ENCODE measurements at places on chromosomes 1 and 21. TPM values are rescaled to one million over a fixed set of nuclear protein-coding genes. Genes with fewer than 3 reads are reported as not detected.

Gene PRAMEF33
- not detected for total RNA-seq

Gene PRAMEF20
- total RNA-seq, result not detected

Gene RYR2
- 8.4 TPM for total RNA-seq

Gene CACNA1E
- 0.12 TPM for total RNA-seq

Gene TENT5C
- total RNA-seq, result 3.2 TPM

DNA sequence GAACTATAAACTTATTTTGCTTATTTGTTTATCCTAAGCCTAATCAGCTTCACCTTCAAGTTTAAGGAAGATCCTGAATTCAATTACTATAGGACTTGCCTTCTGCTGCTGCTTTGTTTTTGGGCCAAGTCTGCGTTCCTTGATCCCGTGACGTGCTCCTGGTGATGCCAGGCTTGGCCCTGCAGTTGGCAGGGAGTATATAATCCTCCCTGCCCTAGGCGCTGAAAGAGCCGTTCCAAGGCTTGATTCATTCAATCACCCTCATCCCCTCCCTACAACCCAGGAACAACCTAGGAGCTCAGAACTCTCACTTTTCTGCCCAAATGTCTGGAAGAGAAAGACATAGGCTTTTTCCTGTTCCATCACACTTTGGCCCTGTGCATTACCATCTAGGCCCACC is 12.4 kb upstream of the LRRN2 start:
- no peak for DNase-seq

DNA sequence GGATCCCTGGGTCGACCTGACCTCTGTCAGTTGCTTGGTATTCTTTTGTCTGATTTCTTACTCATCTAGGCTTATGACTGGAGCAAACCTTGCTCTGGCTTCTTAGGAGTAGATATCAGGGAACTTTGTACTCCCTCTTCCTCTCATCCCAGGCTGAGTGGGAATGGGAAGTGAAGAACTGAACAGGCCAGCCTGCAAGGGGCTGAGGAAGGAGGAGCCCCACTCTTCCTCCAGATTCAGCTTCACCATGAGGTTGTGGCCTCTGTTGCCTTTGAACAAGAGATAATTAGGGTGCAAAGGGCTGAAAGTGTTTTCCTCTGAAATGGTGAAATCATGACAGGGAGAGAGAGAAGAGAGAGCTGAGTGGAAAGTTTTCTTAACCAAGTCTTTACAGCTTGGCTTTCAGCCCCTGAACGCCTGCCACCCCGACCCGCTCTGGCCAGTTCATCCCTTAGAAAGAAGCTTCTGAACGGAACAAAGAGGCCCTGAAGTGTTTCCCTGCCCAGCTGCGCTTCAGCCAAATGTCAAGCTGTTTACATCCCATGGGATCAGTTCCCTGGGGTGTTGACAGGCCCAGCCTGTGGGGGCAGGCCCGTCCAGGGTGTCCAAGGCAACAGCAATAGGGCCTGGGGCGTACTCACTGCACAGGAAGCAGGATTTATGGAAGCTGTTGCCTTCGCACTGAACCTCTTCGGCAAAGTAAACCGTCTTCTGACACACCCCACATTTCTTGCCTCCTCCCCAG is 11.2 kb downstream of the CSRP1 start:
- DNase-seq, result peak; percentile 94

- no peak for DNase-seq
These were observed 63.1 kb downstream of the ELK4 start for GRCh38 chr1:205568469-205569361.

GRCh38 chr1:19087737-19088594 is 122.1 kb downstream of the UBR4 start:
- DNase-seq, result no peak

DNA sequence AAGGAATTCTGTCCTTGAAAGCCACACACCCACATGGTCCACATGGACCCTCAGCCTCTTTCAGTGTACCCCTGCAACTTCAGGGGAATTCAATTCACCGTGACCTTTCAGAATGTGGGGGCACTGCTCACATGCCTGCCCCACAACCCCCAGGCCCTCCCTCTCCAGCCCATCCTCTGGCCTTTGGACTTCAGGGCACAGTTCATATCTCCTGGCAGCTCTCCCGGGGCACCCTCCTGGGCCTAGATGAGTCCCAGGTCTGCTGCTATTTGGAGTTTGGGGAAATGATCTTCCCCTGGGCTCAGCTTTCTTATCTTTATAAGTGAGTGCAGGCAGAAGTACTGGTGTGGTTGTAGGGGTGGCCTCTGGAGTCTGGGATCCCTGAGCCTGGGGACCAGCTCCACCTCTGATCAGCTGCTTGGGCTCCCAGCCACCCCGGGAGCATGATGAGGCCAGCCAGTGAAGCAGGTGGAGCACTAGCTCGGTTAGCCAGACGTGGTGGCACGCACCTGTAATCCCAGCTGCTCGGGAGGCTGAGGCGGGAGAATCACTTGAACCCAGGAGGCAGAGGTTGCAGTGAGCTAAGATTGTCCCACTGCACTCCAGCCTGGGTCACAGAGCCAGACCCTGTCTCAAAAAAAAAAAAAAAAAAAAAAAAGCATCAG is 15.8 kb downstream of the C1orf167 start:
- DNase-seq, result no peak

GRCh38 chr1:41322835-41323234 is 38.4 kb upstream of the FOXO6 start:
- no peak for DNase-seq

GRCh38 chr1:208731981-208732821 is 488.0 kb upstream of the PLXNA2 start:
- no peak for DNase-seq

DNA sequence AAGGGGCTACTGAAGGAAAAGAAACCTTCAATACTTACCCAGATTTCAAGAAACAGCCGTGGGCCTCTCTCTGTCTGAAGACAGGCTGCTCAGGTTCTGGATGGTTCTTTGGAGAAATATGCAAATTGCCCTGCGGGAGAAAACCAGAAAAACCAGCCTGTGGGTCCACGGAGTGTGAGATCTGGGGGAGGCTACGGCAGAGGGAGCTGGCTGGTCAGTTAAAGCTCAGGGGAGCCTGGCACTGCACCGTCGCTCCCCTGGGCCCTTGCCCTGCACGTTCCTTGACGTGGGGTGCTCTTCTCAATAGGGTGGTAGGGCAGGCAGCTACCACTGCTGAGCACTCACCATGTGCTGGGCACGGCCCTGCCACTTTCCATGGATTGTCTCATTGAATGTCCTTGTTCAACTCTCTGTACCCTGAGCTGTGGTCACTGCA is 12.7 kb downstream of the TMCO4 start:
- no peak for DNase-seq

DNA sequence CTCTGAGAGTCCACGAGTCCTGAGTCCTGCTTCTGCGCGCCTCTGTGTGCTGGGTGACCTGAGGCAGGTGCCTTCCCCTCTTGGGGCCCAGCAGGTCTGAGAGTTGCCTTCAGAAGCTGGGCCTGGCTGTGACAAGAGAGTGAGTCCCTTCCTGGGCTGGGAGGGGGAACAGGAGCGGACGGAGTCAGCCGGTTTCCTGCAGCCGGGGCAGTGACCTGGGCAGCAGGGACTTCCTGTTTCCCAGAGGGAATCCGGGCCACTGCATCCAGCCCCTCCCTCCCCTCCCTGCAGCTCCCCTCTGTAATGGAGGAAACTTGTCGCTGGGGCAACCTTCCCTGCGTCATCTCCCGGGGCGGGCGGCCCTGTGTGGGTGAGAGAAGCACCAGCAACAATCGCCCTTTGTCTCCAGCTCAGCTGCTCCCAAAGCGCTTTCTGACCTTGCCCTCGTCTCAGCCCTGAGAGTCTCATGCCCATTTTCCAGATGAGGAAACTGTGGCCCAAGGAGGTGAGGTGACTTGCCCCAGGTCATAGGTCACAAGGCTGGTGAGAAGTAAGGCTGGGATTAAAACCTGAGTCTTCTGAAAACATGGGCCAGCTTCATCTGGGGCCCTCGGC is 61.1 kb downstream of the SDC3 start:
- peak; percentile 46 for DNase-seq

- peak; percentile 66 for DNase-seq
These were observed 170.0 kb downstream of the LTN1 start for GRCh38 chr21:28822486-28823335.

DNA sequence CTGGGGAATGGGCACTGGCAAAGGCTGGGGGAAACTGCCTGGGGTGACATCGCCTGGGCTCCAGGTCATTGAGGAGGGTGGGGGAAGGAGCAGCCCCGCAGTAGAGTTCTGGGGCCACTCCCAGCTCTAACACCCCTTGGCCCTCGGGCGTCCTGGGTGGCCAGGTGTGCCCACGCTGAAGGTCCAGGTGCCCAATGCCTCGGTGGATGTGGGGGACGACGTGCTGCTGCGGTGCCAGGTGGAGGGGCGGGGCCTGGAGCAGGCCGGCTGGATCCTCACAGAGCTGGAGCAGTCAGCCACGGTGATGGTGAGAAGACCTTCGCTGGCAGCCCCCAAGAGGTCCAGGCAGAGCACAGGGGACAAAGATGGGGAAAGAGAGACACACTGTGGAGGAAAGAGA is 7.7 kb downstream of the NTRK1 start:
- no peak for DNase-seq

GRCh38 chr21:17050646-17051045 is 462.2 kb upstream of the CXADR start:
- DNase-seq, result no peak

DNA sequence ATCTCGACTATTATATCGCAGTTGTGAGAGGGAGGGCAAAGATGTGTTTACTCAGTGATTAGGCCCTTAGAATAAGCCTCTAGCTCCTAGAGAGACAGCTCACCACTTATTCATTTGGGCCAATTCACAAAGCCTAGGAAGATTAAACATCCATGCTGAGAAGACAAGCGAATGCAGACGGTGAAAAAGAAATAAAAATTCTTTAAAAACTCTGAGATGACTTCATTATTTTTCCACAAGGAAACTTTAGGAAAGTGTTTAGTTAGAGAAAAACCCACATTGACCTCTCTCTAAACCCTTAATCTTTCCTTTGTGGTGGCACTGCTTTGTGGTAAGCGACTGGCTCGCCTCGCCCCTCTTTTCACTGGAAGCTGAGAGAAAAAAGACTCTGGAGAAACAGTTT is 146.8 kb upstream of the DMRTA2 start:
- no peak for DNase-seq

GRCh38 chr1:57772580-57773195 is 348.8 kb upstream of the DAB1 start:
- DNase-seq, result no peak

DNA sequence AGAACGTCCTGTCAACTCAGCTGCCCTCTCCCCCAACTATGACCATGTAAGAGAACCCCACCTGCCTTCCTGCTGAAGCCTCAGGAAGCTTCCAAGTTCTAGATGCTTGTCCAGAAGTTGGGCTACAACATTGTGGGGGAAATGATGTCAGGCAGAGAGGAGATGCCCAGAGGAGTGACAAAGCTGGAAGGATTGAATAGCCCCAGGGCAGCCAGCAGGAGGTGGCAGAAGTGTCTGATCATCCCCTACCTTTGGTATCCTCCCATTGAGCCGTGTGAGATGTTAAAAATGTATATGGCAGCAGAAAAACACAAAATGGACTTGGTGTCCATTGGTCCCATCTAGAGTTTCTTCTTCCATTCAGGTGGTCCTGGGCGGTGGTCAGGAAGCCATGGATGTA is 6.6 kb downstream of the EIF3I start:
- DNase-seq, result no peak

DNA sequence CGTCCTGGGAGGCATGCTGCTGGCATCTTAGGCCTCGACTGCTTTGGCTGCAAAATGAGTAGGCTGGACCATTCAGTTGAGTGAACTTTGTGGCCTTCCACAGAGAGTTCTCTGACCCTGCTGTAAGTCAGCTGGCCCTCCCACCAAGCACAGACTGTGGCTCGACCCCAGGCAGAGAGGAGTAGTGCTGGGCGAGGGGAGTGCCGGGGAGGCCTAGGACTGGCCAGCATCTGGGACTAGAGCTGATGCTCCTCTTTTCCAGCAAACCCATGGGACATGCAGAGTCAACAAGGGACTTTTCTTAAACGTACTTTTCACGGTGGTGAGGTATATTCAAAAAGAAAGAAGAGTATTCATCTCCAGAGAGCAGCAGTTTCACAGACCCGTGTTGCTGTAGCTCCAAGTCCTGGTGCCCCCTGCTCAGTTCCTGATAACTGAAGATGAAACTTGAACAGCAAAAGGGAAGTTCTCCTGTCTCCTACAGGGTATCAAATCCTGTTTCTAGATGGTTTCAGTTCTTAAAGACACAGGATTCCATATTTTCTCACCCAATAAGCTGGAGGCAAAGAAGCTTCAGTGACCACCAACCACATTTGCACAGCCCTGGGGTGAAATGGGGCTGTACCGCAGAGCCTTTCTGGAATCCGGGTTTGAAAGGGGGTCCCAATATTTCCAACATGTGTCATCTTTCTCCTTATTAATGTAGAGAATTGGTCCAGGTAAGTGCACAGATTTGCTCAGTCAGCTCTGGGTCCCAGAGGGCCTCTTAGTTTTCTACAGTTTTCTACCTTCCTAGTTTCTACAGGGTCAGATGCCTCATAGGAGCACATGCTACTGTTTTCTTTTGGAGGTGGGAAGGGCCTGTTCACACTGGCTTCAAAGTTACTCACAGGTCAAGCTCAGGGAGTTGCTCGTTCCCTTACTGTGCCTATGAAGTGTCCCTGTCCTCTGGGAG is 20.9 kb downstream of the BATF3 start:
- no peak for DNase-seq

DNA sequence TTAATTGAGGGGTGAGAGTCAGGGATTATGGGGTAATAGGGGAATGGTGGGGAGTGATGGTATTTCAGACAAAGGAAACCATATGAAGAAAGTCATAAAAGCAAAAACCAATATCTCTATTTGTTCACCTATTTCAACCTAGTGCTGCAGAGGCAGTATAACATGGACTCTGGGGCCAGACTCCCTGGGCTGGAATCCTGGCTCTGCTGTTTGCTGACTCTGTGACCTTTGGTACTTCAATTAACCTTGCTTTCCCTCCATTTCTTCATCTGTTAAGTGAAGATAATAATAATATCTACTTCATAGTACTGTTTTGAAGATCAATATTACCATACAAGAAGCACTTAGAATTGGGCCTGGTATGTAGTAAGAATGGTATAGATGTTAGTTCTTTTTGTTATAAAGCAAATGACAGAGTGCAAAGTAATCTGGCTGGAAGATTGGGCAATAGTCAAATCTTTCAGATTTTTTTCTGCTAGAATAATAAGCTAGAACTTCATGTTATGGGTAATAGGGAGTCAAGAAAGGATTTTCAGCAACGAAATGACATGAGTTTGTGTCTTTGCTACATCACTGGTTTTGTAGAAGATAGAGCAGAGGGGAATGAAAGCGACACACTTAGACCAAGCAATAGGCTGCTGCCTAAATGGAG is 9.0 kb downstream of the EPHX4 start:
- no peak for DNase-seq

DNA sequence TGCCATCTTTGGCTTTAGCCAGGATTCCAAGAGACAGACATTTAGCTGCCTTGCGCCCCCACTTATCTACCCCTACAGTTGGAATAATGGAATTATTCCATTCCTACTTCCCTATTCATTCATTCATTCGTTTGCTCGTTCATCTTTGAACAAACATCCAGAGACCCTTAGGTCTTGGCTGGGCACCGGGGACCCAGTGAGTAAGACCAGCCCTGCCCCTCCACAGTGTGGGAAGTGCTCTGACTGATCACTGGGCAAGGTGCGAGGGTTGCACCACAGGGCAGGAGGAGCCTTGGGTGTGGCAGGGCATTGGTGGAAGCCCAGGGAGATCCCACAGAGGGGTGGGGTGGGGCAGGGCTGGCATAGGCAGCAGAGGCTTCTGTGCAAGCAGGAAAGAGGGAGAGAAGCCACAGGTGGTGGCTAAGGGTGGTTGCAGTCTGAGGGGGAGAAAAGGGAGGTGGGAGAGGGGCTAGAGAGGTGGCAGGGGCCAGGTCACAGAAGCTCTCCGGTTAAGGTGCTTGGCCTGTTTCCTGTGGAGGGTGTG is 35.0 kb upstream of the TMEM61 start:
- no peak for DNase-seq

- no peak for DNase-seq
These were observed 71.6 kb upstream of the CNIH3 start for GRCh38 chr1:224544346-224545110.

GRCh38 chr21:34707876-34708325 is 39.1 kb downstream of the CLIC6 start:
- no peak for DNase-seq

All from uterus (tissue), 4 donors.